ENCODE measurements at places on chromosomes 4 and X.

- DNase-seq: no peak
Measured at GRCh38 chr4:6058531-6059374, 40.5 kb upstream of the C4orf50 start.

DNA sequence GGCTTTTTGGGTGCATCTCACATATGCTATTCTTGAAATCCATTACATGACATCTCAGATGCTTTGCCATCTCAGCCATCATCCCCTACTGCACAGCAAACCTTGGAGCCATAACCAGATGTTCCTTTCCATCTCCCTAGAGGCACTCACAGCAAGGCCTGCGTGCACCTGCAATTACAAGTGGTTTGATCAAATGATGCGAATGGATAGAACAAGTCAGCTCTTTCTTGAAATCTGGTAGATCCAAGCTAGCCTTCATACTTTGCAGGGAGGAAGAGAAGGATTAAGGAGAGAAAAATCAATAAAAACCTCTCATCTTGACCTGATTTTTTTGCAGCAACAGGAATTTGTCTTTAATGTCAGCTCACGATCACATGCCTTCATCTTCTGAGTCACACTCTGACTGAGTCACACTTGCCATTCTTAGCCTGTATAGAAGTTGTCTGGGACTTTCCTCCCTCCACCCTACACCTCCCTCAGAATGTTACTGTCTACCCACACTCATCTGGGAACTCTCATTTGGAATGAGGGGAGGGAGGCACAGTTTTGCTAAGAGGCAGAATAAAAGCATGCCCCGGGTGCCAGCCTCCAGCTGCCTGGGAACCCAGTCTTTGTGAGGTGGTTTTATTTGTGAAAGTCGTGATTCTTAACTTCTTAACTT lies 11.9 kb upstream of the TRIML1 start:
- no peak for DNase-seq

GRCh38 chr4:139852612-139853269 lies 187.1 kb downstream of the MGST2 start:
- DNase-seq: no peak

DNA sequence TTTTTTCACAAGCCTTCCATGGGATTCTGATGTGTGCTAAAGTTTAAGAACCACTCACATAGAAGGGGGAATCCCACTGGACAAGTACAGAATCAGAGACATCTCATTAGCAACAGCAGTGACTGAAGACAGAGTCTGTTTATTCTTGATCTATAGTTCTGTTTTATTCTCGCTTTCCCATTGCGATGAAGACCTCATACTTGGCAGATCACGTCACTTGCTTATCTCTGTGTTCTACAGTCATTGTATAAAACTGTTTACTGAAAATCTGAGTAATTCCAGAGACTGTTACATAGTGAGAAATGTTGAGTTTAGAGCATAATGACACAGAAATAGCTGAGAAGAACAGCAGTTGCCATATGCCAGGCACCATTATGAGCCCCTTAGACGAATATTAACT lies 185.5 kb downstream of the PTTG2 start:
- no peak for DNase-seq

DNA sequence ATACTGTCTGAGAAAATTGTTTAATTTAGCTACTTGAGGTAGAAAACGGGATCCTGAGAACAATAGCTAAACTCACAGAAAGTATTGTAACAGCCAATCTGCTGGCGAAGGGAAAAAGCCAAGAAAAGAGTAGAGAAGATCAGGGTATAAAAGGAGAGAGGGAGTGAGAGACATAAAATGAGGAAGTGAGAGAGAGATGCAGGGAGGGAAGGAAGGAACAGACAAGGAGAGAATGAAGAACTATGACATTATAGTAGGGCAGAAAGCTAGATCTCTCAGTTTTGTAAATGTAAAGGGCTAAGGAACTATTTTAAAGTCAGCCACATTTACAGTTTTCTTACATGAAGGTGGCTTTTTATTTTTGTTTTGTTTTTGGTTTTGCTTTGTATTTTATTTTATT lies 1.6 kb upstream of the GIMD1 start:
- DNase-seq: no peak

GRCh38 chrX:154046031-154046781 lies 26.5 kb upstream of the IRAK1 start:
- no peak for DNase-seq

- peak; percentile 36 for DNase-seq
Measured at GRCh38 chrX:53682885-53683555, 3.5 kb downstream of the HUWE1 start.

DNA sequence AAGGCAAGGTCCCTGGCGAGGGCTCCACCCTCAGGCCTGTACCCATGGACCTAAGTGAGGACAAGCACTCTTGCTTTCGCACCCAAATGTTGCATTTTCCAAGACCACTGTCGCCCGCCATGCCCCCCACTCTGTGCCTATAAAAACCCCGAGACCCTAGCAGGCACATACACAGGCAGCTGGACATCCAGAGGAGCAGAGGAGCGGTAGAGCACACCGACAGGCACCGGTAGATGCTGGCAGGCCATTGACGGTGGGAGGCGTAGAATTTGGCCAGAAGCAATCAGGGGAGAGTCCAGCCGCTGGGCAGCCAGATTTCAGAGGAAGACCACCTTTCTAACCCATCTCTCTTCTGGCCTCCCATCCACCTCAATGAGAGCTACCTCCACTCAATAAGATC lies 715.2 kb upstream of the AADAT start:
- DNase-seq: no peak
